Inflammatory macrophage (primary cell): ENCODE measurements at places on chromosomes 4 and X.

DNA sequence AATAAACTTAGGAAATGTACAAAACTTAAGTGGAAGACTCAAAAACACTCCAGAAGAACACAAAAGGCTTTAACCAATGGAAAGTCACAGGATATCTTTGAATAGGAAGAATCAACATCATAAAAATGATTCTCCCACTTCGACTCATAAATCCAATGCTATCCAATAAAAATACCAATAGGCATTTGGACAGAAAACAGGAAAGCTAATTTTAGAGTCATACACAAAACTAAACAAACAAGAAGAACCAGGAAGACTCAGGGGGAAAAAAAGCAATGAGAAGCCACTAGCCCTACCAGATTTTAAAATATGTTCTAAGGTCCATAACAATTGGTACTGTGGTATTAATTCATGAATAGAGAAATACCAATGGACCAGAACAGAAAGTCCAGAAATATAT is 28.2 kb downstream of the SLC9A7 start:
- no peak for DNase-seq

DNA sequence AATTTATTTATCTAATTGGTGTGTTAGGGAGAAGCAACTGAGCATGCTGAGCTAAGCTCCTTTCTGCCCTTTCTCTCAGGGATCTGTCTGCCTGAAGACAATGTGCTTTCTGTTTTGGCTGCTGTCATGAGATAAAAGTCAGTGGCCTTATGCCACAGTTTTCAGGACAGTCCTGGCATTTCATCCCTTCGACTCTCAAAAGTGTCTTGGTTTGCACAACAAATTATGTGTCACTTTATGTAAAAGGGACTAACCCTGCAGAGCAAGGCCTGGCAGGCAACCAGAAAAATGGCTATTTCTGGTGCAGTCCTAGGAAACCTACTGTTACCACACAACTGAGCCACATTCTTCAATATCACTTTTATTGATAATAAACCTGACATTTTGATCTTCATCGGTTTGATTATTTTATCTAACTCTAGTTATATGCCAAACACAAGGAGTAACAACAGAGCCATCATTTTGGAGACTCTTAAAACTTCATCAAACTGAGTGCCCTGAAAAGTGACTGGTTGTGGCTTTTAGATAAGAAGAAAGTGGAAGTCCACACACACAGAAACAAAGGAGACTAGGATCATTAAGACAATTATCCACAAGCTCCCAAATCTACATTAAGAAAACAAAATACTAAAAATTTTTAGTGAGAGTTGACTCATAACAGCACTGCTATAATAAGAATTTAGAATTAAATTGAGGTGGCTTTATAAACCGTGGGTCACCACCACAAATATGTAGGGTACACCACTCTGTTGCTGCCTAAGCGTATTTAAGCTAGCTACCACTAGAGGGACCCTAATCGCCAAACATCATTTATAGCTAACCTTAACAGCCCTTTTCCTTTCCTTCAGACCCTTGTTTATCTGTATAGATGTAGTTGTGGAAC is 95.9 kb upstream of the PTPN13 start:
- peak; percentile 53 for DNase-seq

GRCh38 chr4:169090484-169091215 is 80.6 kb upstream of the CBR4 start:
- no peak for DNase-seq

GRCh38 chr4:73603854-73604584 is 16.2 kb downstream of the RASSF6 start:
- DNase-seq, result peak; percentile 14
